Choroid plexus epithelial cell (primary cell): ENCODE measurements at places on chromosomes 2 and 18.

DNA sequence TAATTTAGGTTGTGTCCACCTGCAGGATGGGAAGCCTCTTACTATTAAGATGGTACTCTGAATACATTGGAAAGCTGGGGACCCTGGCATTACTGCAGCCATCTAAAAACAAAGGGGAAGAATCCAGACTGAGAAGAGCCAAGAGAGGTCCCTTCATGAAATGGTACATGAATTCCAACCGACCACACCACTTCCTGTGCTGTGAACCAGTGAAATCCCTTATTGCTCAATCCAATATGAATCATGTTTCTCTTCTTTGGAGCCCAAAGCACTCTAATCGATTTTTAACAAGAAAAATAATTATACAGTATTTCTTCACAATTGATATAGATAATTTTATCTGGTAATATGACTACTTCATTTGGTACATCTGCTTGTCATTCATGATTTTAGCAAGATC, 479.7 kb upstream of the RAB6C start:
- DNase-seq: peak; percentile 60

- DNase-seq: no peak
Observed at GRCh38 chr2:176482107-176482506, 212.9 kb downstream of the MTX2 start.

GRCh38 chr2:191465766-191466420, 212.0 kb upstream of the NABP1 start:
- DNase-seq: no peak

GRCh38 chr2:21035282-21035973, 8.4 kb downstream of the APOB start:
- no peak for DNase-seq

DNA sequence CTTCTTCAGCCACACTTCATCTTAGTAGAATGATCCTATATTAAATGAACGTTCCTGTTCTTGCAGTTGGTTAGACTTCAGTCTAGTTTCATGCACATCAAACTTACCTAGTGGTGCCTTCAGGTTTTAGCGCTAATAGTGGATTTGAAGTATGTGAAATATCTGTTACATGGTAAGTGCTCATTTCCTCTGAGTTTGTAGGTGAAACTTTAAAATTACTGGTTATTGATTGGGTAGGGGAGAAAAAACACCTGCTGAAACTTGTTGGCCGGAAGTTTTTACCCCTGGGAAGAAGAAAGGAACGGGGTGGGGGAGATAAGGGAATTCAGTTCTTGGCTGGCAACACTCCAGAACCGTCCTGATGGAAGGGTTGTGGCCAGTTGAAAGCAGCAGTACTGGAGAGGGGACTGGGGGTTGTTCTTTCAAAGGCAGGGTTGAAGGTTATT, 112.8 kb downstream of the SPTBN1 start:
- DNase-seq: no peak

GRCh38 chr2:198098386-198098785, 294.0 kb downstream of the PLCL1 start:
- no peak for DNase-seq

DNA sequence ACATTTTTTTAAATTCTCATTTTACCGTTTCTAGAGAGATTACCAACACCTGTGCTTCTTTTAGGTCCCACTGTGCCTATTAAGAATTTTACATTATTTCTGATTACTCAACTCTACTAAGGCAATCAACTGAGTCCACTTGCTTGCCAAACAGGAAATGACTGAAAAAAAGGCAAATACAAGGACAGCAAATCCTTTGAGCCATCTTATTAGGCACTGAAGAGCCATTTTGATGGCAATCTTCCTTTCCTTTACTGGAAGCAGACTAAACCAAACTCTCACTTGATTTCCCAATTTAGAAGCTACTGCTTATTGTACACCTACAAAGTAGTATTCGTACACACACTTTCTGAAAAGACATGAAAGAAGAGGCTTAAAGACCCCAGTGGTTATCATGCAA, 121.4 kb upstream of the COL3A1 start:
- DNase-seq: peak; percentile 43
